ENCODE measurements at places on chromosomes 6 and 20.

DNA sequence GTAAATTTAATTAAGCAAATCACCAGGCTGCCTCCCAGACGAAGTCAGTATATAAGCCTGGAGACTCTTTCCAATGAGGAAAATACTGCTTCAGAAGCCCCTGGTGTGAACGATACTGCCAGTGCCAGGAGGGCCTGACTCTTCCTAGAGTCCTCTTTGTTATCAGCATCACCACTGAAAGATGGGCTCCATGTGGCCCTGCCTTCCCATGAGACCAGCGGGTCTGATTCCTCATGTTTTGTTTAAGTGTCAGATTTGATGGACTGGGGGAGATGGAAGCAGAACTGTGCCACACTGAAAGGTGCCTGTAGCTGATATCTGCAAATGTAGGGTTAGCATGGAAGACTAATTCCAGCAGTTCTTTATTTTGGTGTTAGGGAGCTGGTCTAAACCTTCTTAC lies 7.9 kb downstream of the NQO2 start:
- no peak for DNase-seq

DNA sequence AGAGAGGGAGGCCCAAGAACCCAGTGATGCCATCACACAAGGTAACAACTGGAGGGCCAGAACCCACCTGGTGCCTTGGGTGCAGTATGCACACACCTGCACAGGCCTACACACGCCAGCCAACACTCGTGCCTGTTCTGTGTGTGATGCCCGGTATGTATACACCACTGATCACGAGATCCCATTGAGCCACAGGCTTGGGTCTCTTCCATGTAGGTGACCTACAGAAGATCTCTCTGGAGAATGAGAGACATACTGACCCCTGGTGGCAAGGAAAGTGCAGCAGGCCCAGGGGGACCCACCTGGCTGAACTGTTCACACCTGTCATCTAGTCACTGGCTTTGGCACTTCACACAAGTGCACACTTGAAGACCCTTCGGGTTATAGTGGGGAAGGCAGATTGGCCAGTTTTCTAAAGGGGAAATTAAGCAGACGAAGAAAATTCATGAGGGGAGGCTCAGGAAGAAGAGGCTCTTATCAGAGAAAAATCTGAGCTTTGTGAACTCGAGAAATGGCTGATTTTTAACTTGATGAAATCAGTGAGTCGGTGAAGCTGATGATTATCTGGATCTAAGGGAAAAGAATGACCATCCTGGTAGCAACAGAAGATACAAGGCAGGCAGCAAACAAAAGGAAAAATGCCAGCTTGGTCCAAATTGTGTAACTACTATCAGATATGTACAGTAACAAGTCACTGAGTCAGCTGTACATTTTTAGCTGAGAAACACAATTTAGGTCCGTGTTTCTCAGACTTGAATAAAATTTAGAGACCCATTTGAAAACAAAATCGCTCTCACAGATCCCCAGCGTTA lies 69.1 kb upstream of the PBOV1 start:
- peak; percentile 18 for DNase-seq

DNA sequence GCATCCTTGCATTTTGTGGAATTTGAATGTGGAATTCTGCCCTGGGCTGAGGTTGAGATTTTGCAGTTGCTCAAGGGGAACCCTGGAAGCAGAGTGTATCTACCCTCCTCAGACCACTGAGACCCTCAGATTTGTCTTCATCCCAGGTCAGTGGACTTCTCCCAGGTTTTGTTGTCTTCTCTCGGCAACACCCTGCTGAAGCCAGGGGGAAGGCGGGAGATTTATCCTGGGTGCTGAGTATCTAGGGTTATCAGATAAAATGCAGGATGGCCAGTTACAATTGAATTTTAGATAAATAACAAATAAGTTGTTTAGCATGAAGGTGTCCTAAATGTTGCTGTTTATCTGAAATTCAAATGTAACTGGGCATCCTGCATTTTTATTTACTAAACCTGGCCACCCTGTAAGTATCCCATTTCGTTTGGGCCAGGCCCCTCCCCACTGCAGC lies 43.0 kb downstream of the FGD2 start:
- DNase-seq, result no peak

DNA sequence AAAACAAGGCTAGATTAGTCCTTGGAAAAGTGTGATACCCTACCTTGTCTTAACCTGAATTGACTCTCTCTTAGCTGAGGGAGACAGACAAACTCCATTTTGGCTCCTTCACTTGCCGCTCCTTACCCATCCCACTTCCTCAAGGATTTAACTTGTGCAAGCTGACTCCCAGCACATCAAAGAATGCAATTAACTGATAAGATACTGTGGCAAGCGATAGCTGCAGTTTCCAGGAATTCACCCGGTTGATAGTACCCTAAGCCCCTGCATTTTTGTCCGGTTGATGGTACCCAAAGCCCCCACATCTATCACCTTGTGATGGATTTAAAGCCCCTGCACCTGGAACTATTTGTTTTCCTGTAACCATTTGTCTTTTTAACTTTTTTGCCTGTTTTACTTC lies 1.9 kb upstream of the SERINC3 start:
- no peak for DNase-seq

DNA sequence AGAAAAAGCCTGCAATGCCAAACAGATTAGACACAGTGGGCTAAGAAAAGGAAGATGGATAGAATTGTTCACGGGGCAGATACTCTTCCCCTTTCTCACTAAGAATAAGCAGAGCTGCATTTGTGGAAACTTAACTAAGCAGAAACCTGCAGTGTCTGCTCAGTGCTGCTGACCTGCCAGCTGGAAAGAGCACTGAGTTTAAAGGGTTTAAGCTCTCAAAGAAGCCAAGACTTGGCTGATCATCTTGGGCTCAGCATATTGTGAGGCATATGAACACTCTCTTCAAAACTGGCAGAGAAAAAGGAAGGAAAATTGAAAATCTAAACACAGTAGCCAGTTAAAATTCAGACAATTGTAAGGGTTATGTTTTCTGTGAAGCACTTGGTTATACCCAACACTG lies 711.1 kb upstream of the EPHA7 start:
- DNase-seq, result no peak

GRCh38 chr6:161372422-161372793 lies 98.5 kb upstream of the AGPAT4 start:
- DNase-seq, result no peak

DNA sequence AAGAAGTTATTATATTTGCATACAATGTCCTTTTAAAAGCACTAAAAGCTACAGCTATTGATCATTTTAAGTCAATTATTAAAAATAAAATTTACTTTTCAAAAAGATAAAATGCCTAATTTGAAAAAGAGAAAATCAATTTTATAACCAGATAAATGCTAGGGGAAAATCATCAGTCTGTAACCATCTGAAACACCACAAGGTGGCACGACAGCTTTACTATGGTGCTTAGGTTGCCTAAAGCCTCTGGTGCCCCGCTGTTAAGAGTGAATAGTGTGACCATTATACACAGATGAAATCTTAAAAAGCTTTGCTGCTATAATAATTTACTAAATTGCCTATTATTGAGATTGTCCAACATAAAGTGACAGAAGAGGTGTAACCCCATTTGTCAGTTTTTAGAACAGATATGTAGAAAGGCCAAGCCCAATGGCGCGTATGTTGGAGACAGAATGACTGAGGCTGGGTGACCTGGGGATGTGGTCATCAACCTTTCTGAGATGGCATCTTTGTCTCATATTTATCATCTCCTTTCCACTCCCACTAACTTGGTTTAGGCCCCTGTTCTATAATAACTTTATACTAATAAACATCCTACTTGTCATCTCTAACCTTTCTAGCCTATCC lies 100.8 kb downstream of the MOXD1 start:
- DNase-seq, result peak; percentile 80

DNA sequence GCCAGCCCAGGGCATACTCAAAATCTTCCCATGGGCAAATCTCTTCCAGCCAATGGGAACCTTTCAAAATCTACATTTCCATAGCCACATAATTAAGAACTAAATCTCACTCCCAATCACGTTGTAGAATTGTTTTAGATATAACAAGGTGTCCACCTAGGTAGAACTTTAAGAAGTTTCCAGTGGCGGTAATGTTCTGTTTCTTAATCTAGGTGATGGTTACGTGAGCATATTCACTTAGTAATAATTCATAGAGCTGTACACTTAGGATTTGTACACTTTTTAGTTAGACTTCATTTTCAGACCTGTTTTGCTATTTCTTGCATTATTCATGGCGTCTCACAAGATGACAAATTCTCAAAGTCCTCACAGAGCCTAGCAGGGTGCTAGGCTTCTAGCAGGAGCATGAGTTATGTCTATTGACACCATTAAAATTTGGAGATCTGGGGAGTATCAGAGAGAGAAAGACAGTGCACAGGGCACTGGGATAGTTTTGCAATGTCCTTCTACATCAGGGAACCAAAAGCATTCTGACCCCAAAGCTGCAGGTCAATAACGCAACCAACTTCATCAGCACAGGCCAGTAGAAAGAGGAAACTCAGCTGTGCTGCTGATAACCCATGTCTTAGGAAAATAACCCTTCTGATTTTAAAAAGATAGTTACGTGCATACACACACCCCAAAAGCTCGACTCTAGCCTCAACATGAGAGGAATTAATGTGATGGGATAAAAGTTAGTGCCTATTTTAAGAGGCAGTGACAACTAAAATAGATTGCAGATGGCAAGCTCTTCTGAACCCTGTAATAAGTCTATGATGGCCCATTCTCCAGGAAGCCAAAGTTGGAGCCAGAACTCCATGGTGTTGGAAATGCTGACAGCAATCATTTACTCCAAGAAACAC lies 518.1 kb upstream of the JARID2 start:
- DNase-seq, result no peak

GRCh38 chr20:63452821-63453523 lies 19.5 kb downstream of the KCNQ2 start:
- DNase-seq, result no peak

DNA sequence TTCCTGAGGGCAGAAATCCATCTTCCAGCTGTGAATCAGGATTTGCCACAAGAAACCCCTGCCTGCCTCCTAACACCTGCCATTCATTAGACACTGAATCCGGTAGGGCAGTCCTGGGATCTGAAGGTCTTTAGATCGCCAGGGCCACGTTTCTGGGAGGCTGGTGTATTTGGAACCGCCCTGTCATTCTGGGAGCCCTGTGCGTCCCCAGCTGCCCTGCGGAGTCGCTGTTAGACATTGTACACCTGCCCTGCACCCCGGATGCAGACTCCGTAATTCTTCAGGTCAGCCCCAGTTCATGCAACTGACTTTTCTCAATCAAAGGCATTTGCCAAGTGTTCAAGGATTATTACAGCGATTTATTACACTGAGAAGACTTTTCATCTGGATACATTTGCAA lies 193.2 kb downstream of the TBC1D7 start:
- DNase-seq, result no peak

DNA sequence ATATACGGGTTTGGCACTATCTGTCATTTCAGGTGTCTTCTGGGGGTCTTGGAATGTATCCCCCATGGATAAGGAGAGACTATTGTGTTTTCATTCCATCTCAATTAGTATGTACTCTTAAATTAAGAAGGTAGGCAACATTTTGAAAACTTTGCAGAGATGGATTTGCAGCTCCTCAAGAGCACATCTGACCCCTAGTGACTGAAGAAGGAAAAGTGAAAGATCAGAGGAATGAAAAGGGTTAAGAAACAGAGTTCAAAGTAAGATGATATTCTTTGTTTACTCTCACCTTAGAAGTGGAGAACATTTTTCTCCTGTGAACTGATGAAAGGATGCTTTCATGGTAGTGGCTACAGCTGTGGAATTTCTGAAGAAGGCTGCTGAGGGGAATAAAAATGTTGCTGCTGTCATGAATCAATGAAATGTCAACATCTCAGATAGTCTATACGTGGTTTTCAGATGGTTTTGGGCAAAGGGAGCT lies 41.5 kb downstream of the SH3BGRL2 start:
- DNase-seq, result peak; percentile 53

DNA sequence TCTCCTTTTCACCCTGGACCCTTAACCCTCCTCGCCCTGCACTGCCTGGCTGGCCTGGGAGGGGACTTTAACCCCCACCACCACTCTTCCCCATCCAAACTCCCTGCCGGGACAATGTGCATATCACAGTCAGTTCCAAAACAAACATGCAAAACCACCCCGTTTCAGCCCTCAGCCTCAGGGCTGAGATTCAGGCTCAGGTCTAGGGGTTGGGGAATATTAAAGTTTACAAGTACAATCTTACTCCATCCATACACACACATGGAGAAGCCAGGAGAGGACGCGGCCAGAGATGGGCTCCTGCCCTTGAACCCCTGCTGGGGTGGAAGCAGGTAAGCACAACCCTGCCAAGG lies 534 bp downstream of the KIAA1755 start:
- DNase-seq, result no peak

DNA sequence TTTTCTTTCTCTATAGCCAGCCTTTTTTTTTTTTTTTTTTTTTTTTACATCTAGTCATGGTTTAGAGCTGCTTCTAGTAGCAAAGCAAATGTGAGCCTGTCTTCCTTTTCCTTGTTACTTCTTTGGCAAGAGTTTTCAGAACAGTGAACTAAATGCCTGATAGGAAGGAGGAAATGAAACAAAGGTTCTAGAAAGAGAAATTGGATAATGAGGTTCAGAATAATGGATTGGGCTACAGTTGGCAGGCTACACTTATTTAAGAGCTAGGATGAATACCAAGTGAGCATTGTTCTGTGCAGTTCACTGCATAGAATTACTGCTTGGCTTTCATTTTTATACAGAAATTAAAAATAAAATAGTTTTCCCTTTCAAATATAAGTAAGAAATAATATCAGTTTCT lies 78.6 kb downstream of the HIVEP1 start:
- peak; percentile 32 for DNase-seq

- no peak for DNase-seq
These were observed 86.5 kb upstream of the FYN start for GRCh38 chr6:111959766-111960165.

DNA sequence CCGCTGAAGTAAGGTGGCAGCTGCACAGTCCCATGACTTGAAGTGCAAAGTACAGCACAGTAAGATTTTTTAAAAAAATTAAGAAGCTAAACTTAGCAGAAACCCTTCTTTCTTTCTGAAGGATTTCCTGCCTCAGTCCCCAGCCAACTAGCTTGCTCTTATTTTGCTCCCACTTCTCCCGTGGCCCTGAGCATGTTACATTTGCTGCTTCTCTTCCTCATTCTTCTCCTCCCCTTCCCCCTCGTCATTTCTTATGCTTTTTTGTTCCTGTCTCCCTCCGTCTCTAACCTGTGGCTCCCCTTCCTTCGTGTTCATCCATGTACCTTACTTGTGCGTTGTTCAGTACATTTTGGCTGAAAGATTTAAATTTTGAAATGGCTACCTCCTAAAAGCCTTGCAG lies 123.0 kb downstream of the SASH1 start:
- DNase-seq, result no peak

DNA sequence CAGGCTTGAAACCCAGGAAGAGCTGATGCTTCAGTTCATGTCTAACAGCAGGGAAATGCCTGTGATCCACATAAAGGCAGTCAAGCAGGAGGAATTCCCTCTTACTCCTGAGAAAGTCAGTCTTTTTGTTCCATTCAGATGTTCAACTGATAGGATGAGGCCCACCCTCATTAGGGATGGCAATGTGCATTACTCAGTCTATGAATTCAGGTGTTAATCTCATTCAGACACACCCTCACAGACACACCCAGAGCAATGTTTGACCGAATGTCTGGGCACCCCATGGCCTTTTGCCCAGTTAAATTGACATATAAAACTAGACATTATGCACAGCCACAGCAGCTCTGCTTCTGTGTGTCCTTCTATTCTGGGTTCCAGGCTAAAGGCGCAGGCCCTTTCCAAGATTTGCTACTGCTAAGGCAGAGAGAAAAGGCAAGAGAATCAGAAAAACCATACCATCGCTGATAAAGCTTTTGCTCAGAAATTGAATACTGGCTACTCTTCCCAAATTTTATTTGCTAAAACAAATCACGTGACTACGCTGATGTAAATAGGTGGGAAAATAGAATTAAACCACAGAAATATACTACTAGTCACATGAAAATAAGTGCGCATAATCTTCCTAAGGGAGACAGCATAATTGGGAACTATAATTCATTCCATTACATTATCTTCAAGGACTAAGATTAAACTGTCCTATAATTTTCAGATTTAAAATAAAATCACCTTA lies 625.0 kb upstream of the MAN1A1 start:
- no peak for DNase-seq

All from fibroblast of pulmonary artery (primary cell).